ENCODE measurements at places on chromosomes 3 and 15.

GRCh38 chr3:149625795-149626194, 32.0 kb downstream of the WWTR1 start:
- no peak for DNase-seq

GRCh38 chr3:139534992-139535879, 4.3 kb downstream of the RBP1 start:
- peak; percentile 12 for DNase-seq

GRCh38 chr3:123760817-123761216, 123.3 kb downstream of the MYLK start:
- DNase-seq: peak; percentile 66

DNA sequence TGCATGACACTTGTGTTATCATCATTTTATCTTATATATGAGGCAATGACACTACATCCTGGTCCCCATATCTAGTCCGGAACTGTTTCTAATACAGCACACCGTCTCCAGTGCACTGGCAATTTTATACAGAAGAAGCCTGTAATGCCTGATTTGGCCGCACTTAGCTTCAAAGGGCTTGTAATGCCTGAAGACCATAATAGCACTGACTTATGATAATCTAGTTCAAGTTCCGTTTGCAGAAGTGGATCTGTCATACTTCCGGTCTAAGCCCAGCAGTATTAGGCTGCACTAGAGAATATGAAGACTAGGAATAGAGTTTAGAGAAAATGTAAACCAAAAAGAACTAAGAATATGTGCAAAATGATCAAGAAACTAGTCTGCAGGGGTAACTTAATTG, 1.3 kb downstream of the BNIP2 start:
- DNase-seq: peak; percentile 49

DNA sequence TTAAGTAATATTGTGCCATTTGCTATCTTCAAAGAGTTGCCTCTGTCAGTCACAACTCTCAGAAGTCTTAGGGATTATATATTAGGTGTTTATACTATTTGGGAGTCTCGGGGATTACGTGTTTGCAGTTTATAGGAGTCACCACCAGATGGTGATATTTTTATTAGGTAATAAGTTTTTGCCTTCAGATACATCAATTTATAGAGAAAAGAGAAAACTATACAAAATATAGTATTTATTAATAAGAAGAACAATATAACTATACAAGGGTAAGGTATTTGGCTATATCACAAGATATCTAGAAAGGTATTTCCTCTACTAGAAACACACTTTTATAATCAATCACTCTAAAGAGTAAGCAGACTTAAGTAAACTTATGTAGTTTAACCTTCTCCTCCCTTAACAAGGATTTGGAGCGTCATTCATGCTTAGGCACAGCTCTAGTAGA, 10.7 kb upstream of the DHX36 start:
- DNase-seq: peak; percentile 32

DNA sequence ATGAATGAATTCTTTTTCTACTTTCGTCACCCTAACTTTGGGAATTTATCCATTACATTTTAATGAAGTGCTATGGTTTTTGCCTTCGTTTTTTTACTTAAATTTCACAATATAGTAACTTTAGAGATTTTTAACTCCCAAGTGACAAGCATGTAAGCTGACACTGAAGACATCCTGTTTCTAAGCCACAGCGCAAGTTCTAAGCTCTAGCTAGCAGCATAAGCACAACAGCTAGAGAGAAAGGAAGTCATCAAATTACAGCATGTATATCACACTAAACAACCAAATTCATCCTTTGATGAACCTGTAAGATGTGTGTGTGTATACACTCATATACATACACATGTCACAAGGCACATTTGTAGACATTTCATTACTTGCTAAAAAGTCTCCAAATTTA, 119.3 kb downstream of the P3H2 start:
- no peak for DNase-seq

DNA sequence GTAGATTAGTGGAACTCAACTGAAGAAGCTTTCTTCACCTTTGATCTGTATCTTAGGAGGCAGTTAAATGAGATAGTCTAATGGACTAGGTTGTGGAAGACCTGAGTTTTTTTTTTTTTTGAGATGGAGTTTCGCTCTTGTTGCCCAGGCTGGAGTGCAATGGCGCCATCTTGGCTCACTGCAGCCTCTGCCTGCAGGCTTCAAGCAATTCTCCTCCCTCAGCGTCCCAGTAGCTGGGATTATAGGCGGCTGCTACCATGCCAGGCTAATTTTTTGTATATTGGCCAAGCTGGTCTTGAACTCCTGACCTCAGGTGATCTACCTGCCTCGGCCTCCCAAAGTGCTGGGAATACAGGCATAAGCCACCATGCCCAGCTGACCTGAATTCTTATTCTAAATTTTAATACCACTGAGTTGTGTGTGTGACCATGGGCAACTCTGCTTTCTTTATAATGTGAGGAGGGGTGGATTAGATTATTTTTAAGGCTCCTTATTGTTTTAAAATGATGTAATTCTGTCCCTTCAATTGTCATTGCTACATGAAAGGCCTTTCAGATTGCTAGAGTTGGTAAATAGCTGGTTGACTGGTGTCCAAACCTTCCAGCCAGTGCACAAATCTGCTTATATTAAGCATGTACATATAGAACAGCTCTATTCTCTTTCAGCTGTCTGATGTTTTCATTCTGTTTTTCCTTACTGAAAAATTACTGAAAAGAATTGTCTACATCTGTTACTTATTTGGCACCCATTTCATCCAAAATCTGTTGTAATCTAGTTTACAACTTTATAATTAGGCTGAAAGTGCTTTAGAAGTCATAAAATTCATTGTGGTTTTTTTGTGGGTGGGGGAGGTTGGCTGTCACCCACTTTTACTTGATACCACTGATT, 2.3 kb downstream of the LNP1 start:
- no peak for DNase-seq

- DNase-seq: no peak
Measured at GRCh38 chr3:25025236-25025635, 402.8 kb upstream of the RARB start.

GRCh38 chr15:83815506-83815905, 161.6 kb downstream of the ADAMTSL3 start:
- DNase-seq: no peak

DNA sequence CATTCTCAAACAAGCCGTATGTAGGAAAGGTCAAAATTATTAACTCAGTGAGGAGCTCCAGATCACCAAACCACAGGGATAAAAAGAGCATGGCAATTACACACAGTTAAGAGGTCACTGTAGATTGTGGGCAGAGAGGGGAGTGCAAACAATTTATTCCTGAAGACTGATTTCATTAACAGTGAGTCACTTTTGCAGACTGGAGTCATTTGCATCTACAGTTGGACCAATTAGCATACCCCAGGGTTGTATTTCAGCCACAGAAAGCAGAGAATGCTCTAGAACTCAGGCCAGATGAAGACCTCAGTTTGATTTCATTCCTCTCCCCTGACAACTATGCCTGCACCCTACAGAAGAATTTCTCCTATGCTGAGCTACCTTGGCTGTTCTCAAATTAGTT, 40.1 kb downstream of the SETMAR start:
- peak; percentile 83 for DNase-seq

- no peak for DNase-seq
Measured at GRCh38 chr3:44436181-44436580, 41.3 kb downstream of the ZNF445 start.

GRCh38 chr3:97421565-97421964, 343.0 kb upstream of the ARL6 start:
- no peak for DNase-seq

DNA sequence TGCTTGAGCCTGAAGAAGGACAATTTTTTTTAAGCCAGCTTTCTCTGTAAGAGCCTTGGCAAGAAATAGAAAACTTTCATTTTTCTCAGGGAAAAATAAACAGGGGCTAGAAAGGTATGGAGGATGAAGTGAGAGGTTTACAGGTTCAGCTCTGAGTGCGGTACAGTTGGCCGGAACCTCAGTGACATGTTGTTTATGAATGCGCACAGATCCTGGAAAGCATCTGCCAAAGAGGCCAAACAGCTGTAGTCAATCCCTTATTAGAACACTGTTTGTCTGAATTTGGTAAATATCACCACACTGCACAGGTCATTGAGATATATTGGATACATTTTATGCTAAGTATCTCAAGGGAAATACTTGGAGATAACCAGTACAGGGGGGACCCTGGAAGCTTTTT, 561.8 kb upstream of the MDFIC2 start:
- DNase-seq: no peak

DNA sequence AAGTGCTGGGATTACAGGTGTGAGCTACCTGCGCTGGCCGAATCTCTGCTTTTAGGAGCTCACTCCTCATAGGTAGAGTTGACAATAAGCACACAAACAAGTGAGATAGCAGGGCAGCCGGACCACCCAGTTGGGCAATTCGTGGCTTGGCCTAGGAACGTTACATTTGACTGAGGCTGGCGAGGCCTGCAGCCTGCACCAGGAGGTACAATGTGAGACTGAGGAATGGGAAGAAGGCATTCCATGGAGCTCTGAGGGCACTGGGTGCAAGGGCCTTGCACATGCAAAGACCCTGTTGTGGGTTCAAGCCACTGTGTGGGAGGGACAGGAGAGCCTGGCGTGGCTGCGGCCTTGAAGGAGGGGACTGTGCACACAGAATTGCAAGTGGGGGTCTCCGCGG, 152.5 kb downstream of the LRRK1 start:
- DNase-seq: no peak

- DNase-seq: no peak
Measured at GRCh38 chr15:31296646-31297574, 29.7 kb upstream of the KLF13 start.

DNA sequence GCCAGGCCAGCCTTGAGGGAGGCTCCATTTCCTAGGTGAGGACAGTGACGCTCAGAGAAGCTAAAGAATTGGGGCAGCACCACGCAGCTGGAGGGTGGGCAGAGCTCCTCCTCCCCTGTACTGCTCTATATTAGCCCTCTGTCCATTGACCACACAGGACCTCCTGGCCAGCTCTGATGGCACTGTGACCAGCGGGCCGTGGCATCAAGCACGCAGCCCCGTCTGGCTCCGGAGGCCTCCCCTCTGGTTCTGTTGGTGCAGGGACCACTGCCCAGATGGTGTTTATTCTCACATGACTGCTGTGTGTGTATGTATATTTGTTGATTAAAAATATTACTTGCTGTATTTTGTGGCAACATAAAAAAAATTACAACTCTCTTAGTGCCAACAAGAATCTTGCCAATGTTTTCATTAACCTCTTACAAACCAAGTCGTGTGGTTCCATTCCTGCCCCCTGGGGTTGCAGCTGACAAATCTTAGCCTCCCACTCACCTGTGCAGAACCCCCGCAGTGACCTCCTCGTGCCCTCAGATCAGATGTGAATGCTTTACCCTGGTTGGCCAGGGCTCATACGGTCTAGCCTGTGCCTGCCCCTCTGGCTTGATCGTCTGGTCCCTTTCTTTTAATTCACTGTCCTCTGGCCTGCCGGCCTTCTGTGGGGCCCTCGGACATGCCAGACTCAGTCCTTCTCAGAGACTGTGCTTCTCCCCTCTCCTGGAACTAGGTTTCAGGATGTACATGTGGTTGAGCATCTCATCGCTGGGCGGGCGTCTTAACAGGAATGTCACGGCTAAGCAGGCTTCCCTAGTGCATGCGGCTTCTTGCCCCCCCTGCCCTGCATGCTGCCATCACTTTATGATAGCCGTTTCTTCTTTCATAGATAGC, 14.8 kb downstream of the CHCHD6 start:
- DNase-seq: no peak

DNA sequence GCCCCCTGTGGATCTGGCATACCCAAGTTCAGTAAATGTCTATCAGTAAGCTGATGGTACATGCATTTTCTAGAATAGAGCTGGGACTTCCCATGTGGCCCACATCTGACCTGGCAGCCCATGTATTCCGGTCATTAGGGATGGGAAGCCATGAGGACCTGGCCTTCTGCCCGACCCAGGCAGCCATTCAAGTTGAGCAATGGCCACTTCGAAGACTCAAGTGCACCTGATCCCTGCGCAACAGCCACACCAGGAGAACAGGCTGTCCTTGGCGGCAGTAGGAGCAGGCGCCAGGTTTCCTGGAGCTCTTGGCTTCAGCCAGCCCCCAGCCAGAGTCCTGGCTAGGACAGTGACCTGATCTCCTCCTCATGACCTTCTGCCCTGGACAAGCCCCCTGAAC, 14.6 kb downstream of the HEMK1 start:
- no peak for DNase-seq

- DNase-seq: no peak
Measured at GRCh38 chr3:49158103-49158709, 7.9 kb downstream of the CCDC71 start.

DNA sequence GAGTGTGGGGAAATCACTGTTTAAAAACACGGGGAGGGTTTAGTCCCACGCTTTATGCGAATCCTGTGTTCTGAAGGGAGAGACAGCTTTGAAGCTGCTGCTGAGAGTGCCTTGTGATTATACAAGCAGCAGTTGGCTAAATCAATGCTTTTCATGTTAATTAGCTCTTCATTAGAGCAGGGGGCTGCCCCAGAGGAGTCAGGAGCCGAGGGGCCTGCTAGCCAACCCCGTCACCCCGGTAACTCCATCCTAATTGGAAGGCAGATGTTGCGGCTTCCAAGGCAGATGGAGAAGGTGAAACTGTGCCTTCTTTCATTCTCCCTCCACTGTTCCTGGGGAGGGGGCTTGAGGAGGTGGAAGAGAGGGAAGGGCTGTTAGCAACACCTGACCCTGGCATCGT, 92.4 kb upstream of the ANKRD34C start:
- DNase-seq: no peak

DNA sequence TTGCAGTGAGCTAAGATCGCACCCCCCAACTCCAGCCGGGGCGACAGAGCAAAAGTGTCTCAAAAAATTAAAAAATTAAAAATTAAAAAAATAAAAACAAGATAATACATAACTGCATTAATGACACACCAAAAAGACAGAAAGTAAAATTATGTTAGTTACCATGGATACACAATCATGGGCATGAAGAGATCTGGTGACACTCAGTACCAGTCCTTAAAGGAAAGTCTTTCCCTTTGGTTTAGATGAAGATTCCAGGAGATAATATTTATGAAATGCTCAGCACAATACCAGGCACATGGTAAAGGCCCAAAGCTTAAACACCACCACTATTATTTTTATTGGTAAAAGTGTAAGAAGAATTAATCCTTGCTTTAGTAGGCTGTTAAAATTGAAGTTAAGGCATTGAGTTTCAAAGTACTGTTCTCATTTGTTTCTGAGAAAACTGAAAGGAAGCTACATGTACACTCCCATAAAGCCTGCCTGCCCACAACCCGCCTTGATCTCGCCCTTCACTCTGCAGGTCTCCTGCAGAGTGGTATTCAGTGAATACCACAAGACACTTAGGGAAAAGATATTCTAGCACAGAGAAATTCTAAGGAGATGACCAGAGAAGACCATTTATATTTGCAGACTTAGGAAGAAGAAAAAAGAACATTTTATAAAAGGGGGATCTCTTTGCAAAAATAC, 52.3 kb downstream of the SUCLG2 start:
- peak; percentile 52 for DNase-seq

GRCh38 chr15:97087006-97087741, 756.7 kb downstream of the NR2F2 start:
- DNase-seq: no peak

GRCh38 chr3:183878071-183878470, 6.6 kb downstream of the PARL start:
- no peak for DNase-seq

GRCh38 chr3:149894205-149894604, 76.5 kb downstream of the PFN2 start:
- DNase-seq: no peak

- no peak for DNase-seq
Measured at GRCh38 chr3:133367403-133367802, 32.5 kb upstream of the BFSP2 start.
